Left renal pelvis (tissue), 4 donors: ENCODE measurements at places on chromosomes 12 and 14. TPM values are rescaled to one million over a fixed set of nuclear protein-coding genes. Genes with fewer than 3 reads are reported as not detected.

GRCh38 chr12:94150240-94151121, 2.1 kb downstream of the PLXNC1 start:
- no peak for DNase-seq

- no peak for DNase-seq
Measured at GRCh38 chr14:81400202-81400678, at the start of gene STON2. Gene STON2, minus strand, starts transcription at chr14:81400324. Its CDS starts 1,942 bp downstream, at chr14:81398382.

GRCh38 chr12:50234347-50234746, 49.0 kb downstream of the LIMA1 start:
- no peak for DNase-seq

- no peak for DNase-seq
Measured at GRCh38 chr14:101473045-101473729, 88.1 kb upstream of the DIO3 start.

DNA sequence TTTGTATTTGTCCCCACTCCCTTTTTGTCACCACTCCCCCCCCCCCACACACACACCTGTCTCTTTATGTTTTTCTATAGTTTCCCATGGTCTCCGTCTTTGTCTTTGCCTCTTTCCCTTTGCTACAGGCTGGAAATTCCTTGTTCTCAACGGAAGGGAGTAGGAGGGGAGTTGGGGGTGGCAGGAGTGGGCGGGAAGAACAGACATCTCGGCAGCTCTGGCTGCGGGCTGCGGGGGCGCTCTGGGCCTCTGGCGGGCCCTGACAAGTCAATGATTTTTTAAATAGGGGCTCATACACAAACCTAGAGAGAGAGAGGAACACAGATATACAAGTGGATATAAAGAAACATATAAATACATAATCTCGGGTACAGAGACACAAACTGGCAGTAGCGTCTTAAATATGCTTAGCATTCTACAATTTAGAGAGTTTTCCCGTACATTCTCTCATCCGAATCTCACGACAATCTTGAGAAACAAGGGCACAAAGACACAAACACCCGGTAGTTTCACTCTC, 2.4 kb upstream of the NAB2 start:
- peak; percentile 68 for DNase-seq

DNA sequence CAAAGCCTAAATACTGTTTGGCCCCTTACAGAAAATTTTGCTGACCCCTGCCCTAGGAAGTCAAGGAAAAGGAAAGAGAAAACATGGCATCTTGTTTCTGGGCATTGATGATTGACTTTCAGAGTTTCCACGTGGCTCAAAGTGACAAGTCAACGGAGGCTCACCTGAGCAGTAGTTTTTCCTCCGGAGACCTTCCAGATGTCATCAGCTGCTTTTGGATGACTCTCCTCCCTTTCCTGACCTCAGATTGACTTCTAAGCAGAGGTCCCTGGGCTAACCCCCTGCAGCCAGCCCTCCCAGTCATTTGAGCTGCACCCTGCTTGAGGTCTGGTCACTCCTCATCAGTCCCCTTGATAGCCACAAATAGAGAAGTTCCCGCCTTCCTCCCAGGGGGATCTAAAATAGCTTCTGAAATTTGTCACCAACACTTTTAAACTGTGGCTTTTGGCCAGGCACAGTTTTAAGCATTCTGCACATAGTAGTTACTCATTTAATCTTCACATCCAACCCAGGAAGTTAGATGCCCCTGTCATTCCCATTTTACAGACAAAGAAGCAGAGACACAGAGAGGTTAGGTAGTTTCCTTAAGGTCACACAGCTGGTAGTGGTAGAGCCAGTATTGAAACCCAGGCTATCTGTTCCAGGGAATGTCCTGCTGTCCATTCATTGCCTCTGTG, 143.4 kb downstream of the CHST11 start:
- DNase-seq = no peak

DNA sequence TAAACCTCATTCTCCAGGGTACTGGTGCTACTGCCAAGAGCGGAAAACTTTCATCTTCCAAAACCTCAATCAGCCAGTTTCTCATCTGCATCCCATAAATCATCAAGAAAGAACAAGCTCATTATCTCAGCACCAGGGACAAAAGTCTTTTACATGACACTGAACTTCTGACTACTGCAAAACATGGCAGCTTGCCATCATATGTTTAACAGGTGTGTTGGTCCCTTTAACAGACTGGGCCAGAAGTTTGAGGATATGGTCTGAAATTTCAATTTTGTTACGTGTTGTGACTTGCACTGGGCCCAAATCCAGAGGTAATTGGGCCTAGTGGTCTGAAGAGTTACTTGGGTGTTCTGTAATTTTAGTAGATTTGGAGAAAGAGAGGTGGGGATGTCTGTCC, 305.4 kb upstream of the SEL1L start:
- DNase-seq = no peak

- DNase-seq = no peak
Measured at GRCh38 chr12:28415755-28416154, 225.5 kb downstream of the CCDC91 start.

DNA sequence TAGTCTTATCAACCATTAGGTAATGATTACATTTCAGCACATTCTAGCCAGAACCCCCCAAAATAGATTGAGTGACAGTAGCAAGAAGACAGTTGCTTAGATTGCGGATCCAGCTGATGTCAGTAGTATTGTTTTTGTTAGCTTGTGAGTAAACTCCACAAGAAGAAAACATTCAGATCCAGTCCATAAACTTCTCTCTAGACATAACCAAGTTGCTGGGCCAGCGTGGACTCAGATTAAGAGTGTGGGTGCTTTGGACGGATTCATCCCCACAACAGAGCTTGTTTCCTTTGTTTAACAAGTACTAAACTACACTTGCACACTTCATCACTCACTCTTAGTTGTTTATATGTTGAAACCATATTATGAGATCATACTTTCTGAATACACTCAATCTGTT, 293.4 kb downstream of the NPAS3 start:
- no peak for DNase-seq

GRCh38 chr12:62533755-62534107, 67.1 kb downstream of the MON2 start:
- no peak for DNase-seq

DNA sequence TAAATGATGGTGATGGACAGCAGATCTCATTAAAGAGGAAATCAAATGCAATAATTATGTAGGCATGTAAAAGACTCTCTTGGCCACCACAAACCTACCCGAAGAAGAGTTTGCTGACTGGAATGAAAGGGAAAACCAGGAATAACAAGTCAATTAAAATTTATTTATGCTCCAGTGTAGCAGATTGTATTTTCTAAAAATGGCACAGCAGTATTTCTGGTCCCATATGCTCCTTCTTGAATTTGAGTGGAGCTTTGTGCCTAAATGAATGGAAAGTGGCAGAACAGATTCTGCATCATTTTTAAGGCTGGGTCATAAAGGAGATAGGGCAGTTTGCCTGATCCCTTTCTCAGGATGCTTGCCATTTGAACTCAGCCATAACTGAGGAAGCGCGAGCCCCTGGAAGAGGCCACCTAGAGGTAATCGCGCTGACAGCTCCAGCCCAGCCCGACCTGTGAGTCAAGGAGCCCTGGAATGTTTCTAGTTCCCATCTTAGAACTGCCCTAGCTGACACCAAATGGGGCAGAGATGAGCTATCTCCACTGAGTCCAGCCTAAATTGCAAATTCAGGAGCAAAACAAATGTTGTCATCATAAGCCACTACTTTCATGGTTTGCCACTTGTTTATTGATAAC, 229.2 kb upstream of the TMTC1 start:
- DNase-seq = no peak

- no peak for DNase-seq
Measured at GRCh38 chr12:64219145-64219544, 3.0 kb downstream of the KICS2 start.

GRCh38 chr14:94897082-94897481, 127.2 kb upstream of the GSC start:
- no peak for DNase-seq

GRCh38 chr14:24172261-24172860, 481 bp downstream of the REC8 start:
- no peak for DNase-seq

DNA sequence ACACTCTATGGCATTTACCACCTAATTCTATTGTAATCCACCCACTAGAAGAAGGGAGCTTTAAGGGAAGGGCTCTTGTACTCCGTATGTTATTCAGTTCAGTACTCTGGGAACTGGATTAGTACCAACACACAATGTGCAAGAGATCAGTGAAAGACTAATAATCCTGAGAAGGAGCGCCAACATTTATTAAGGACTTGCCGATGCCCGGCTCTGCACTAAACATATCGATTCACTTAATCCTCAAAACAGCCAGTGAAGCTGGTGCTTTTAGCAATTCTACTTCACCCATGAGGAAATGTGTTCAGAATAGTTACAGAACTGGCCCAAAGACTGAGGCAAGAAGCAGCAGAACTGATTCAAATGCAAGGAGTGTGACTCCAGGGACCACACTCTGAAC, 80.9 kb downstream of the RPS6KA5 start:
- DNase-seq = no peak

GRCh38 chr12:1801303-1801975, 18.9 kb upstream of the LRTM2 start:
- DNase-seq = no peak

GRCh38 chr14:70653662-70654061, 11.9 kb downstream of the TTC9 start:
- DNase-seq = no peak

GRCh38 chr12:124520265-124520701, 47.1 kb downstream of the NCOR2 start:
- no peak for DNase-seq

- DNase-seq = no peak
Measured at GRCh38 chr12:48946205-48946604, 11.1 kb downstream of the ARF3 start.

GRCh38 chr12:3698218-3698974, 54.5 kb downstream of the CRACR2A start:
- no peak for DNase-seq

DNA sequence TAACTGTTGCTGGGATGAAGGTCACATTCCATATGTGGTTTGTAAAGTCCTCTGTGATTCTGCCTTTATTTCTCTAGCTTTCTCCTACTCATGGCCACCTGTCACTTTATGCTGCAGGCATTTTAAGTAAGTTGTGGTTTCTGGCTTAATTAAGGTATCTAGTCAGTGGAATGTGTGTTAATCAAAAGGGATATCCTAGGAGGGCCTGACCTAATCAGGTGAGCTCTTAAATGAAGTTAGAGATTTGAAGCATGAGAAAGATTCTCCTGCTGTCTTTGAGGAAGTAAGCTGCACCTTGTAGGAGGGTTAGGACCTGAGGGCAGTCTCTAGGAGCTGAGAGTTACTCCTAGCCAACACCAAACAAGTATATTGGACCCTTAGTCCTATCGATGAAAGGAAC, 90.3 kb downstream of the ETNK1 start:
- DNase-seq = no peak

GRCh38 chr14:50062438-50063085, 53.8 kb downstream of the VCPKMT start:
- no peak for DNase-seq

- no peak for DNase-seq
Measured at GRCh38 chr12:88855301-88855700, 275.0 kb upstream of the KITLG start.

GRCh38 chr12:71152851-71153250, 4.9 kb downstream of the TSPAN8 start:
- no peak for DNase-seq

GRCh38 chr14:94612580-94613554, 676 bp downstream of the SERPINA3 start:
- no peak for DNase-seq

DNA sequence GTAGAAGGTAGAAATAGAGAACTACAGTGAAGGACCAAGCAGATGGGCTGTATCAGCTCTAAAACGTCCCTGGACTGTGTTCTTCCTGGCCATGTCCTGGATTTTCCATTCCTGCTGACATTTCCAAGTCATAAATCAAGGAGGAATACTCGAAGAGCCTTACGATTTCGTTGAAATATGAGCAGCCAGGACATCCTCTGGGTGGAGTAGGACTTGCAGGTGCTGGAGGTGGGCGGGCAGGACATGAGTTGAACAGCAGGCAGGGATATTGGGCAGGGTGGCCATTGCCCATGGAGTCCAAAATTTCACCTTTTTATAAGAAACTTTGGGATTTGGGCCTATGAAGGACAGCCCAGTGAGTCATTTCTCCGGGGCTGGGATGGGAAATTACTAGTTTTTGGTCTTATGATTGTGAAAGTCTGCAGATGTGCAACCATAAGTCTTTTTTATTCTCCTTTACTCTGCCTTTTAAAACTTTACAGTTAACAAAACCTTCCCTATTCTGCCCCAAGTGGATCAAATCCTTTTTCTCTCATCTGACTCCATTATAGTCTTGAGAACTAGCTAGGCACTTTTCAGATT, 88.8 kb downstream of the TMX1 start:
- DNase-seq = no peak

GRCh38 chr12:123761841-123762714, at the start of gene DNAH10:
Gene DNAH10, plus strand, starts transcription at chr12:123762301. Its CDS starts 36 bp downstream, at chr12:123762337.
- no peak for DNase-seq

DNA sequence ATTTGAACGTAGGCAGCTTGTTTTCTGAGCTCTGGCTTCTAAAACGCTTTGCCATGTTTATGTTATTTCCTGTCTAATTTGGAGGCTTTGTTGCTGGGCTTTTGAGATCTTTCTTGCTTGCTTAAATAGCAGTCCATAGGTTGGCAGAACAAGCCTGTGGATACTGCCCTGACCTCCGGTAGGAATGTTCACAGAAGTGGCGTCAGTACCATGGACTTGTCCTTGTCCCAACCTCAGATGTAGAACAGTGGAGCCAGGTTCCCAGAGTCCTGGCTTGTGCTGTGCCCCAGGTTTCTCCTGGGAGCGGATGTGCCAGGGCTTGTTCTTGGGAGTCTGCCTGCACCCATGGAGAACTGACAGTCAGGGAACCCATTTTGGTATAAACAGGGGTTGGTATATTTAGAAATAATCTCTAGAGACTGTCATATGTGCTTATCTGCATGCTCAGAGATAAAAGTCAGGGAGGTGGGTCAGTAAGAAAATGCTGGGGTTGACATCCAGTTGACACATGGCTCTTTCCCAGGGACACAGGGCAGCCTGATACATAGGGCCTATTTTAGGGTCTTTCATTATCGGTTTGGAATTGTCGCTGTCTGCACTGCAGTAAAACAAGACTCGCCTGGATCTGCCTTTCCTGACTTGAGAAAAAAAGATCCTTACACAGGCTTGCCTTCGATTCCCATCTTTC, 22.9 kb downstream of the CACNA1C start:
- DNase-seq = no peak

UBE2N gene
- 172 TPM for polyA plus RNA-seq

MAP1LC3B2 gene
- 6.4 TPM for polyA plus RNA-seq

TAS2R9 gene
- polyA plus RNA-seq = not detected

TEAD4 gene
- 9.4 TPM for polyA plus RNA-seq

MYH7 gene
- 0.23 TPM for polyA plus RNA-seq

KRT5 gene
- polyA plus RNA-seq = 0.17 TPM

SLC39A5 gene
- 31.3 TPM for polyA plus RNA-seq

CLEC4C gene
- not detected for polyA plus RNA-seq

SLC10A1 gene
- polyA plus RNA-seq = 0.20 TPM

KRT74 gene
- not detected for polyA plus RNA-seq

LRP6 gene
- polyA plus RNA-seq = 66.2 TPM

SYNDIG1L gene
- polyA plus RNA-seq = 0.36 TPM

PZP gene
- 0.87 TPM for polyA plus RNA-seq

GPD1 gene
- 31.9 TPM for polyA plus RNA-seq

CISTR gene
- polyA plus RNA-seq = not detected

PPP4R4 gene
- 0.23 TPM for polyA plus RNA-seq

CACNA1C gene
- 17.5 TPM for polyA plus RNA-seq
